Activated CD4-positive, alpha-beta memory T cell treated with anti-CD3 and anti-CD28 coated beads, Interleukin-2, amount 10 ng/mL, durations not matched to agents 7 days and 5 days (primary cell): ENCODE measurements at places on chromosomes 13 and 19. TPM values are rescaled to one million over a fixed set of nuclear protein-coding genes. Genes with fewer than 3 reads are reported as not detected.

GRCh38 chr13:99873832-99874430, 97.6 kb downstream of the ZIC5 start:
- no peaks in the 10 kb centered on the region for H3K4me1 ChIP-seq
- no peak overlapping the region for H3K4me3 ChIP-seq
- no peaks in the 10 kb centered on the region for H3K36me3 ChIP-seq
- no peak for DNase-seq
- H3K27ac ChIP-seq = no peak overlapping the region

- no peak for DNase-seq
- H3K27ac ChIP-seq = no peak overlapping the region
- H3K36me3 ChIP-seq = no peaks in the 10 kb centered on the region
Observed at GRCh38 chr13:21100994-21101757, 39.8 kb upstream of the LATS2 start.

GRCh38 chr13:110506859-110507566, 54.5 kb downstream of the RAB20 start:
- H3K36me3 ChIP-seq = no peaks in the 10 kb centered on the region
- DNase-seq = no peak
- H3K27me3 ChIP-seq = peaks cover 3% of the 10 kb centered on the region
- H3K4me3 ChIP-seq = no peak overlapping the region
- H3K4me1 ChIP-seq = peaks cover 4% of the 10 kb centered on the region
- no peak overlapping the region for H3K27ac ChIP-seq

Gene ZNF729
- not detected for total RNA-seq

Gene SYNGR4
- 0.28 TPM for total RNA-seq

Gene OR7D2
- total RNA-seq = 0.08 TPM

Gene PAF1
- total RNA-seq = 44.0 TPM
